G401 (cell line): ENCODE measurements at places on chromosomes 16 and 17. TPM values are rescaled to one million over a fixed set of nuclear protein-coding genes. Genes with fewer than 3 reads are reported as not detected.
A peak's percentile ranks its signal among the peaks of the same experiment; 100 is the strongest.

DNA sequence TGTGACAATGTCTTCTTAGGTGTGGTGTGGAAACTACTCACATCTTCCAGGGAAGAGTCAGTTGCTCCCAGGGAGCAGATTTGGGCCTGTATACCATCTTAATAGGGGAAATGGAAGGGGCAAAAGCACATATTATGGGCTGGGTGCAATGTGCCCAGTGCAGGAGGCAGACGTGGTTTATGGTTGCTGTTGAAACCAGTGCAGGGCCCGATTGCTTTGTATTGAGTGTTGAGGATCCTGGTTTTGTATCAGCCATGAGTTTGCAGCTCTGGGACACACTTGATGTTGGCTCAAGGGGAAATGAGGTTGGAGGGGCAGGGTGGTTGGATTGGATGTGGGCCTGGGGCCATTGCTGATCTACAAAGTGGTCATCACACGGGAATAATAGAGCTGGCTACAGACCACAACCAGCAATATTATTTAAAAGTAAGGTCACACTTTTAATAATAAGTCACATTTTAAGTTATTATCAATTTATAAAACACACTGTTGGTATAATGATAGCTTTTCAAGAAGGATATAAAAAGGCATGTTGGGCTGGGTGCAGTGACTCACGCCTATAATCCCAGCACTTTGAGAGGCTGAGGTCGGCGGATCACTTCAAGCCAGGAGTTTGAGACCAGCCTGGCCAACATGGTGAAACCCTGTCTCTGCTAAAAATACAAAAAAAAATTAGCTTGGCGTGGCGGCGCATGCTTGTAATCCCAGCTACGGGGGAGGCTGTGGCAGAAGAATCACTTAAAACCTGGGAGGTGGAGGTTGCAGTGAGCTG, 302.4 kb downstream of the SEC14L1 start:
- DNase-seq, result no peak

Gene PERCC1
- total RNA-seq, result not detected in 2 replicates

DNA sequence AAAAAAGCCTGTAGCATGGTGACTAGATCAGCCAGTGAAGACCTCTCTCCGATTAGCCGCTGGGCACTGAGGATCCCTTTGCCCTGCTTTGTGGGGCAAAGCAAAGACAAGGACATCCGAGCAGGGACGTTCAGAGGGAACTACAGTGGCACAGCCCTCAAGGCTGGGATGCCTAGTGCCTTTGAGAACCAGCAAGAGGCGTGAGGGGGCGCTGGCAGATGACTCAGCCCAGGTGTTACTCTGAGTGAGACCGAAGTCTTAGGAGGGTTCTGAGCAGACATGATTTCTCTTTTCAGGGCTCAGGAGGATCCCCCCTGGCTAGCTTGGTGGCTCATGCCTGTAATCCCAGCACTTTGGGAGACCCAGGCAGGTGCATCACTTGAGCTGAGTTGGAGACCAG, 178.6 kb downstream of the CPPED1 start:
- DNase-seq, result no peak

GRCh38 chr17:15952916-15953790, 8.2 kb downstream of the ADORA2B start:
- DNase-seq, result no peak

- no peak for DNase-seq
These were observed 276 bp downstream of the CYGB start for GRCh38 chr17:76537288-76537577.

DNA sequence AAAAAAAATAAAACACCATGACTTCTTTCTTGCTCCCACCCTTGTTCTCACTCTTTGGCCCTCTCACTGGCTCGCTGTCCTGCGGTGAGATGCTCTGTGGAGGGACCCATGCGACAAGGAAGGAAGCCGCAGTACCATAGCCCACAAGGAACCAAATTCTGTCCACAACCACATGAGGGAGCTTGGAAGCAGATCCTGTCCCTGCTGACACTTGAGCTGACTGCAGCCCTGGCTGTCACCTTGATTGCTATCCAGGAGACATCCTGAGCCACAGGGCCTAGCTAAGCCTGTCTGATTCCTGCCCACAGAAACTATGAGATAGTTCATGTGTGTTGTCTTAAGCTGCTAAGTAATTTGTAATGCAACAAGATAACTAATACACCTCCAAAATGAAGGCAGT, 4.8 kb upstream of the MT2A start:
- DNase-seq, result peak; percentile 66

GRCh38 chr16:50731130-50731988, 10.5 kb upstream of the CYLD start:
- DNase-seq, result no peak

DNA sequence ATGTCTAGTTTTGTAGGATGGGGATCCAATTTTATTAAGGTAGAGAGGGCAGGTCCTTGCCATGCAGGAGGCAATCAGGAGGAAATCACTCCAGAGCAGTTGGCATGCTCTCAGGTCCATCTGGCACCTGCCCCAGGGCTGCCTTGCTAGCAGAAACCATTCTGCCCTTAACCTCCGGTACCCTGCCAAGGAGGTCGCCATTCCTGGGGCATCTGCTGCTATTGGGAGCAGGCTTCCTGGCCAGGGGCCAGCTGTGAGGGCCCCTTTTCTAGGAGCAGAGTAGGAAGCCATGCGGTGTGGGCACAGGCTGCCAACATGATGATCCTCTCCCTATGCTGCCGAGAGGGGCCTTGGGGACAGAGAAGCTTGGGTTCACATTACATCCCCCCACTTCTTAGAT, 47.6 kb upstream of the MGAT5B start:
- peak; percentile 81 for DNase-seq
